ENCODE measurements at places on chromosomes 3 and 15. TPM values are rescaled to one million over a fixed set of nuclear protein-coding genes. Genes with fewer than 3 reads are reported as not detected.

DNA sequence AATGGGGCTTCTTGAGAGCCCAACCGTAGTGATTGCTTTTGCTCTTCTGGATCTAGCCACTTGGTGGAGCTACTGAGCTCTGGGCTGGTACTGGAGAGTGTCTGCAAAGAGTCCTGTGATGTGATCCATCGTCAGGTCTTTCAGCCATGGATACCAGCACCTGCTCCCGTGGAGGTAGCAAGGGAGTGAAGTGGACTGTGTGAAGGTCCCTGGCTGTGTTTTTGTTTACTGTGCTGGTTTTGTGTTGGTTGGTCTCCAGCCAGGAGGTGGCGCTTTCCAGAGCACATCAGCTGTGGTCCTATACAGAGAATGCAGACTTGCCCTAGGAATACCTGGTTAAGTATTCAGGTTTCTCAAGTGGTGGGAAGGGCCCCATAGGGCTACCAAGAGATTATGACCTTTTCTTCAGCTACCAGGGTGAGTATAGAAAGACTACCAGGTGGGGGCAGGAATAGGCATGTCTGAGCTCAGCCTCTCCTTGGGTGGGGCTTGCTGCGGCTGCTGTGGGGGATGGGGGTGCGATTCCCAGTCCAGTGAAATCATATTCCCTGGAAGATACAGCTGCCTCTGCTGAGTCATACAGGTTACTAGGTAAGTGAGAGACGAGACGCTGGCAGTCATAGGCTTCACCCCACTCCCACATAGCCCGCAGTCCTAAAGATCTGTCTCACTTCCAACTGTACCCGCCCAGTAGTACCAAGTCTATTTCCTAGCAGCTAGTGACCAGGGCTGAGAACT lies 733.7 kb downstream of the ZNF385D start:
- H3K4me3 ChIP-seq = no peak overlapping the region
- no peak overlapping the region for H3K27ac ChIP-seq
- no peak for DNase-seq
- no peaks in the 10 kb centered on the region for H3K27me3 ChIP-seq
- H3K36me3 ChIP-seq = peaks cover 1% of the 10 kb centered on the region

- H3K4me1 ChIP-seq = peaks cover 34% of the 10 kb centered on the region
- peaks cover 3% of the 10 kb centered on the region for H3K36me3 ChIP-seq
- DNase-seq = no peak
- H3K27me3 ChIP-seq = peaks cover 5% of the 10 kb centered on the region
These were observed 83.1 kb upstream of the PLCL2 start for GRCh38 chr3:16801698-16802097.

TUBGCP4 gene
- total RNA-seq = 28.7 TPM

DNA sequence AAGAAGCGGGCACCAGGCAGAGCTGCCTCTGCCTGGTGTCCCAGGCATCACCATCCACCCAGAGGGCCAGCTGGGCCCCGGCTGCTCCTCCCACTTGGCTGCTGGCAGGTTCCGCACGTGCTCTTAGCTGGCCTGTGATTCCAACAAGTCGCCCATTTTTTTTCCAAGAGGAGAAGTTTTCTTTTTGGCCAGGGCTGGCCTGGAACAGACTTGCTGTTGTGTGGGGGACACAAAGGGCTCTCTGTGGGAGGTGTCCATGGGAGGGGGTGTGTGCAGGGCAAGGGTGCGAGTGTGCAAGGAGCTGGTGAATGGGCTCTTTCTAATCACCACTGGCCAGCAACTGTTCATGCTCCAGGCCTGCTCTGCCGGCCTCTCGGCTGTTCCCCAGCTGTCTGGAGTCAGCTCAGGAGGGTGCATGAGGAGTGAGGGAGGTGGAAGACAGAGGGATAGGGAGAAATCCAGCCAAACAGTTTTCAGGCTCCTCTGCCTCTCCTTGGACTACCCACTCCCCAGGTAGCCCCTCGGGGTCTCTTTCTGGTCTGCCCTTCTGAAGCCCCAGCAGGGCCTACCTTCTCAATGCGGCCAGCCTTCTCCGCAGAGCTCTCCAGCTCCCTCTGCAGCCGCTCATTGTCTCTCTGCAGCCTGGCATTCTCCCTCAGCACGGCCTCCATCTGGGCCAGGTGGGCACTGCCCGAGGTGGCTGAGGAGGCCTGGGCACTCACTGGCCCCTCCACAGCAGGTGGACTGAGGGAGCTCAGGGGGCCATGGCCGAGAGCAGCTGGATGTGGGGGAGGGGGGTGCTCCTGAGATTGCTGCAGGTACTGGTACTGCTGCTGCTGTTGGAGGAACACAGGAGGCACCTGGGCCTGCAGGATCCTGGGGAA lies 7.1 kb downstream of the AMOTL2 start:
- H3K4me1 ChIP-seq = peaks cover 19% of the 10 kb centered on the region
- H3K27me3 ChIP-seq = peaks cover 30% of the 10 kb centered on the region
- H3K4me3 ChIP-seq = no peak overlapping the region
- DNase-seq = no peak

DNA sequence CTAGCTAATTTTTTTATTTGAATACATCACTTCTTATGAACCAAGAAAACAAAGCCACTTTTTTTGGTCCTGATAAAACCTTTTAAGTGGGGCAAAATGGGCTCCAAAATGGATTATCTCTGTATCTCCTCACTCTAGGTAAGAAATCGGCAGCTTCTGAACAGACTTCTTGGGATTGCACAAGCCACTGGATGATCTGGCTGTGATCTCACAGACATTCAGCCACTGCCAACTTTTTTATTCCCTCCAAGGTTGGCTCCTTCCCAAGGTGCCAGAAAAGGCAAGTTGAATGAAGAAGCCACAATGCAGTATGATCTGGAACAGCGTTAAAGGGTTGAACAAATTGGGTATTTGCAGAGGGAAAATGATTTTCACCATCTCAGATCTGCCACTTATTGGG lies 73.2 kb downstream of the PRICKLE2 start:
- no peaks in the 10 kb centered on the region for H3K36me3 ChIP-seq
- DNase-seq = no peak
- H3K27me3 ChIP-seq = peaks cover 6% of the 10 kb centered on the region
- H3K27ac ChIP-seq = no peak overlapping the region
- H3K4me1 ChIP-seq = no peaks in the 10 kb centered on the region

DNA sequence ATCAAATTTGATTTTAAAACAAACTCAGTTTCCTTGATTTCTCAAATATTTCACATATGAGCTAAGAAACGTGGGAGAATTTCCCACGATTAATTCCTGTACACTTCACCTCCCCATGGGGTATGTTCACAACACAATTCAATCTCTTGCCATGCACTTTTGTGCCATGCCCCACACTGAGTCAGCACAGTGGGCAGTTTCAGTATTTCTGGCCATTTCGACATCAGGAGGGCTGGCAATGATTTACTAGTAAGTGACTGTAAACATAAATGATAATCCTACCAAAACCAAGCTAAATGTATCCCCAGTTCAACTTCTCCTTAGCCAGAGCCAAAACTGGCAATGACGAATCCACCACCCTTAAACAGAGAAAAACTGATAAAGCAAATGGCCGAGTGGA lies 293.6 kb downstream of the FGF12 start:
- H3K4me1 ChIP-seq = no peaks in the 10 kb centered on the region
- DNase-seq = no peak
- peaks cover 10% of the 10 kb centered on the region for H3K27me3 ChIP-seq
- H3K36me3 ChIP-seq = no peaks in the 10 kb centered on the region

All from activated T-cell treated with anti-CD3 and anti-CD28 coated beads, Interleukin-2, amount 50 U/mL, for 72 hours (primary cell).